ENCODE measurements at places on chromosomes 12 and 14.

- DNase-seq = no peak
These were observed 1.7 kb downstream of the DYNLL1 start for GRCh38 chr12:120497524-120498150.

DNA sequence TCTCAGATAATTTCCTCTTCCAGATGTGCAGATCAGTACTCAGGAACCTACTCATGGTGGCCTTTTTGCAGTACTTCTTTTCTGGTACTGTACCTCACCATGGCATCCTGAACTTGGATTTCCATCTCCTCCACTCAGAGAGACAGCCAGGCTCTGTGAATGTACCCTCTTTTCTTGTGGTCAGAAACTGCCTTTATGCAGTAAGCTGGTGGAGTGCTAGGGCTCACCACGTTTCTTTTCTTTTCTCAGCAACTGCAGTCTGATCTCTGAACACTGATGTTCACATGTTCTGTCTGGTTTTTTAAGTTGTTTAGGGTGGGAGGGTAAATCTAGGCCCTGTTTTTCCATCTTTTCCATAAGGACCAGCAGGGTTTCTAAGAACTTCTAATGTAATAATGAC, 99.8 kb upstream of the NRXN3 start:
- no peak for DNase-seq

- DNase-seq = no peak
These were observed 1089.5 kb downstream of the BCL11B start for GRCh38 chr14:98182393-98183055.

DNA sequence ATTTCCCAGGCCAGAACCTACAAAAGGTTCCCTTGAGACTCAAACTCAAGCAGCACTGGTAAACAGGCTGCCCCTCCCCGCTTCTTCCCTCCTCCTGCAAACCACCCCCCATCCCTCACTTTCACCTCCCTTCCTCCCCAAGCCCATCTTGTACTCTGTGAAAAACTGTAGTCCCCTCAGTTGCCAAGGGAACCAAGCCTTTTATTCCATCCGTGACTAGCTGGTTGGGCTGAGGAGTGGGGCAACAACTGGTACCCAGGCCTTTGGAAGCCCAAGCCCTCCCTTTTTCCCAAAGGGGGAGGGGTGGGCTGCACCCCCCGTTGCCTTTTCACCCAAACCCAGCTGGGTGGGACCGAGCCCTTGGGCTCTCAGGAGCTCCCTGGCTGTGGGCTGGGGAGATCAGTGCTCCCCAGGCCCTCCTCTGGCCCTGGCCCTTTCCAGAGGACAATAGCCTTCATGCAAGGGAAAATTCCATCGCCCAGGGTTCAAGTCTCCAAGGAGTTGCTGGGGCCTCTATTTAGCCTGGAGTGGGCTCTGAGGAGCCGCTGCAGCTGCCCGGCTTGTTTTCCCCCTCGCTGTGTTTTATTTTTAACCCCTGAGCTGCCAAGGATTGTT, 61.9 kb downstream of the ZFP36L1 start:
- no peak for DNase-seq

DNA sequence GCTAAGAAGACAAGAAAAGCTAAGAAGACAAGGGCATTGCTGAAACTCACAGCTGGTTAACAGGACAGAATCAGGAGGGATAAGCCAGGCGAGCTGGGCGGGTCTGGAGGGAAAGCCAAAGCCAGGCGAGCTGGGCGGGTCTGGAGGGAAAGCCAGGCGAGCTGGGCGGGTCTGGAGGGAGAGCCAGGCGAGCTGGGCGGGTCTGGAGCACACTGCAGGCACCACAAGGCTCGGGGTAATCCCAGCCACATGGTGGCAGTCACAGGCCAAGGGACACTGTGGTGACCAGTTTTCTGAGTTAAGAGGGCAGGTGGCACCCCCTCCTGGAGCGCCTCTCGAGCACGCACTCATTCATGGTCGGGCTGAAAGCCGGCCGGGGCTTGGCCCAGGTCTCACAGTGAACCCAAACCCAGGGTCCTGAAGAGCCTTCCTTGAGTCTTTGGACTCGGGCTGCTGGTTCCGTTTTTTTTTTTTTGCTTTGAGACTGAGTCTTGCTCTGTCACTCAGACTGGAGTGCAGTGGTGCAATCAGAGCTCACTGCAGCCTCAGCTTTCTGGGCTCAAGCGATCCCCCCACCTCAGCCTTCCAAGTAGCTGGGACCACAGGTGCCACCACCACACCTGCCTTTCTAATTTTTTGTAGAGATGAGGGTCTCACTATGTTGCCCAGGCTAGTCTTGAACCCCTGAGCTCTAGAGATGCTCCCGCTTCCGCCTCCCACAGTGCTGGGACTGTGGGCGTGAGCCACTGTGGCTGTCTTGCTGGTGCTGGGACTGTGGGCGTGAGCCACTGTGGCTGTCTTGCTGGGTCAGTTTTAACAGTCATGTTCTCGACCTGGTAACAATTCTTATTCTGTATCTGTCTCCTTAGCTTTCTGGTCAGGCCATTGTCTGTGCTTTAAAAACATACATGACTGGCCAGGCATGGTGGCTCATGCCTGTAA, 40.2 kb downstream of the HSP90AA1 start:
- peak; percentile 42 for DNase-seq

DNA sequence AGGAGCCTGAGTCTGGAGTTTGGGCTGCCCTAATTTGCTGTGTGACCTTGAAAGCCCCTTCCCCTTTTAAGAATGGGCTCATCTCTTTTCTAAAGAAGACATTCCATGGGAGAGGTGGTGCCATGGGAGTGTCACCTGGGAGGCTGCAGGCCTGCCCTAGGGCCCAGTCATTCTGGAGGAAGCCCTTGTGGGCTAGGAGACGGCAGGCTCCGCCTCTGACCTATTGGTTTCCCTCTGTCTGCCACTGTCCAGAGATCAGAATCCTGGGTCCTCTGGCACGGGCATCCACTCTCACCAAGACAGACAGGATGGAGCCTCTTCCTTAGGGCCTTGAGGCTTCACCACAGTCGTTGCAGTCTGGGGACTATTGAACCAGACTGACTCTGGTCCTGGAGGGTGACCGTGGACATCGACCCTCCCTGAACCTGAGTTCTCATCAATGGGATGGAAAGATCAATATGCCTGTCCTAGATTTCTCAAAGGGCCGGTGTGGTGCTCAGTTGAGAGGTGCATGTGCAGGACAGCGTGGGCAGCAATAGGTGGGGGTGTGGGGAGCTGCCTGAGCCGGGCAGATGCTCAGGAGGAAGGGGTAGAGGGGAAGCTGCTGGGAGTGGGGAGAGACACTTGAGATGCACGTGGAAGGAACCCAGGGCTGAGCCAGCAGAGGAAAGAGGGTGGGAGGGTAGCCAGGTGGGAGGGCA, 12.2 kb upstream of the CLMN start:
- no peak for DNase-seq

DNA sequence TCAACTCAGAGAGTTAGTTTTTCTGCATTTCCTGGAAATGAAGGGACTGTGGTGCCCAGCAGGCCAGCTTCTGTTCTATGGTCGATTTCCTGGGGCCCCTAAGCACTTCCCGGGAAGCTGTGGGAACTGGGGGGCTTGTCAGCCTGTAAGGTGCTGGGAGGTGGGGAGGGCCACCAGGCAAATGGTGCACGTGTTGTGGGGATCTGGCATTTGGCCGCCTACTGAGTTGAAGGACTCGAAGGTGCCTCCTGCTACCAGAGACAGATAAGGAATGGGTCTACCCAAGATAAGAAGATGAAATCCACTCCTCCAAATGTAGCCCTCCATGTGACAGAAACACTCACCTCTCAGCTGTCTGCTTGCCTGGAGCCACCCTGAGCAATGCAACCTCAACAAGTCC, 341.7 kb downstream of the DPF3 start:
- no peak for DNase-seq

DNA sequence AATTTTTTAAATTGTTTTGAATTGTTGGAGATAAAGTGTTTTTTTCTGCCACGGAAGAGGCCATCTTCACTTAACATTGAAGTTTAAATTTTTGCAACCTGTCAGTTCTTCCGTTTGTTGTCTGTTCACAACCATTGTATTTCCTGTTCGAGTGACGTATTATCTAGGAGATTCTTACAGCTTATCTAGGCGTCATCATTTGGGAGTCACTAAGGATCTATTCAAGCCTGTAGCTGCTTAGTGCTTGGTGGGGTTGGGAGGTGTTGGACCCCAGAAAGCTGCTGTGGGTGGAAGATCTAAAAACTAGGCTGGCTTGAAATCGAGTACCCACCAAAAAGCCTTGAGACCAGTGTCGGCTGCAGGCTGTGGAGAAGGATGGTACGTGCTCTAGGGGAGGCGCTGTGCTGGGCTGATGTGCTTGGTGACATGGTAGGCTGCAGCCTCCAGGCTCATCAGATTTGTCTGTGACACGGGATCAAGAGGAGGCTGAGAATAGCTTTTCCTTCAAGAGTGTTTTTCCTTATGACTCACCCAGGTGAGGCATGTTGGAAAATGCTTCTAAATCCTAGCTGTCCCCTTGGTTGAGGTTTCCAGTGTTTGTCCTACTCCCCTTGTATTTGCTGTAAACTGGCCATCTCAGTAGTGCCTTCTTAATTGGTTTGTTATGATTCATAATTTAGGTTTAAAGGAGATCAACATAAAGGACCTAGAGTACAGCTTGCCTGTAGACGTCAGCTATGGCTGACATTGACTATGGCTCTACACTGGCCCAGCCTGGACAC, 57.8 kb downstream of the ATG14 start:
- DNase-seq = no peak

DNA sequence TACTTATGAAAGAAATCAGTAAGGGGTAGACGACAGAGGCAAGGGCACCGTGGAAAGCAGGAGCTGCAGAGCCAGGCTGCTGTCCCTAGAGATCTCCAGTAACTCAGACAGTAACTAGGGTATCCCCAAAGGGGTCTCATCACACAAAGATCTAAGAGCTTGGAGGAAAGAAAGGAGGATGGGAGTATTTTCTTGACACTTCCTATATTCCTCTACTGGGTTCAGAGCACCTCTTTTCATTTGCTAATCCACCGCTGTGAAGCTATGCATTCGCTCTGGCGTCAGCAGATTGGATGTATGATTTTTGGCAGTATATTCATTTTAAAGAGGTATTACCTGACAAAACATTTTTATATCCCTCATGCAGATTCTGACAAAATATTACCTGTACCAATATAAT, 12.6 kb downstream of the USP44 start:
- DNase-seq = no peak

DNA sequence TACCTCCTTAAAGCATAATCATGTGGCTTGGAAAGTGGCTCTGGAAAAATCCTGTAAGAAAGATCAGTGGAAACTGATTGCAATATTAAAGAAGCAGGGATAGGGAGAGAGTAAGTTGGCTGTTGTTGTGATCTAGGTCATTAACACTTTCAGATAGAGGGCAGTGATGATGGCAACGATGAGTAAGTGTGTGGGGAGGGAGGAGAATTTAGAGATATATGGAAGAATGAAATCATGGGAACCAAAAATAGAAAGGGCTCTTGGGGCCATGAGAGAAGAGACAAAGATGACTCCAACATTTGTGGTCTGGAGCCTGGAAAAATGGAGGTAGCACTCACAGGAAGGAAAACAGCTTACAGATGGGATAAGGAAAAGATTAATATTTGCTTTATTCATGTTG, 23.3 kb downstream of the SNRPF start:
- peak; percentile 29 for DNase-seq

GRCh38 chr12:49706351-49707127, 666 bp downstream of the FMNL3 start:
- DNase-seq = peak; percentile 37

DNA sequence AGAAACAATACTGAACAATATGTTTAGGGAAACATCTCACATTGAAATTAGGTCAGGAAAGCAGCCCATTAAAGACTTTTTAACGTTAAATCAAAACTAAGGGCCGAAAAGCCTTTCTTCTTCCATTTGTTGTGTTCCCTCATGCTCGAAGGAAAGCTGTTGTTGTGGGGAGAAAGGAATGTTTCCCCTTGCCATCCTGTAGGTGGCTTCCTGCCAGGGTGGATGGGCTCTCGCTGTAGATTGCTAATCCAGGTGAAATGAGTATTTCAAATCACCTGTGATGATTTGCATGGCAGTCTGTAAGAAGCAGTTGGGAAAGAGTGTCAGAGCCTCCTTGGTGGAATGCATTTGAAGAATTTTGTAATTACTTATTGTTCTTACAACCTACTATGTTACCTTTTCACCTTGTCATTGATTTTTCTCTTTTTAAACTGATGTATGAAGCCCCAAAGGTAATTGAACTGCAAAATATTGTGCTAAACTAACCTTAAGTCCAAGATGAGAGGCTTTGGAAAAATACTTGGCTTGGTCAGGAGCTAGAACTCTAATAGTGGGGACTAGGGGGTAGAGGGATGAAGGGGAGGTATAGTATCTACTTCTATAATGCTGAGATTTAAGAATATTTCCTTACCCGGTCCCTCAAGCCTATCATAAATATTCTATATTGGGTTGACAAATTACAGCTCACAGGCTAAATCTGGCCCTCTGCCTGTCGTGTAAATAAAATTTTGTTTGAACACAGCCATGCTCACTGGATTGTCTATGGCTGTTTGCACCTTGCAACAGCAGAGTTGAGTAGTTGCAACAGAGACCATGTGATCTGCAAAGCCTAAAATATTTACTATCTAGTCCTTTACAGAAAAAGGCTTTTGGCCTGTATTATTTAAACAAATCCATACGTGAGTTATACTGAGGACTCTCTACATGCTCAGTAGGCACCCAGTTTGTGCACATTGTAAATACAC, 7.7 kb upstream of the DCP1B start:
- no peak for DNase-seq

DNA sequence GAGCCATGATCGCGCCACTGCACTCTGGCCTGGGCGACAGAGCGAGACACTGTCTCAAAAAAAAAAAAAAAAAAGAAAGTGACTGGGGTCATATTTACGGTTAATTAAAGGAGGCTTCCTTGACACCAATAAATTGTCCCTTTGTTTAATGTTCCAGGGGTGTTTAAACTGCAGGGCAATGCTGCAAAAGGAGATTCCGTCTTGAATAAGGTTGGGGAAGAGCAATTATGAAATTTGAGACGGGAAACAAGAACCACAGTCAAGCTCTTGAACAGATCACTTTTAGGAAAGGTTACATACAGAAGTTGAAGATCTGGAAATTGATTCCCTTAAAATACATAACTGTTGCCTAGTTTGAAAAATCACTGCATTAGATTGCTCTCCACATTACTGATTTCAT, 292.9 kb downstream of the DAD1 start:
- DNase-seq = no peak

DNA sequence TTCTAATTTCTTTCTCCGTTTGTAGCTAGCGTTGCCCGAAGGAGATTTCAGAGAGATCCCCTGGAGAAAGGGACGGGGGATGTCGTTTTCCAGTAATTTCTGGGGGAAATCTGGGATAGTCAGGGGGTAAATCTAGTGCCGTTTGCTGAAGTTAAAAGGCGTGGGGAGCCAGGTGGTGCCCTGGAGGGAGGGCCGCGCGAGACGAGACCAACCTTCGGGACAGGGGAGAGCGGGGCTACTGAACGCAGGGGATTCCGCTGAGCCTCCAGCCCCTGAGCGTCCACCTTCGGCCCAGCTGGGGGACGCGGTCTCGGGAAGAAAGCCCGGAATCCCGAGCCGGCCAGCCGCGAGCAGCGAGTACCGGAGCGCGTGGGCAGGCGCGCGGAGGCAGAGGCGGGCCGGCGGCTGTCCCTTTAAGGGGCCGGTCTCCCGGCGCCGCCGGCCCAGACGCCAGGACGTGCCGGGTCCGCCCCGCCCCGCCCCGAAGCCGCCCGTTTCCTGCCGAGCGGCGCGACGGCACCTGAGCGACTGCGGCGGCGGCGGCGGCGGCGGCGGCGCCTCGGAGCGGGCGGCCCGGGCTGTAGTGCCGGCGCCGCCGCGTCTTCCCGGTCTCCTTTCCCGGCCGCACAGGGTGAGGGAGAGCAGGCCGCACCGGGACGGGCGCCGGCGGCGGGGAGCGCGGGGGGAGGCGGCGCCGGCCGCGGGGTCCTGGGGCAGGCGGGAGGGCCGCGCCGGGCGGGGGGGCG, at the start of gene KTN1:
Gene KTN1 (plus strand): TSS at position 484 of the 746 bp plus-strand sequence. CDS start 31,842 bp downstream, outside the sequence.
- peak; percentile 74 for DNase-seq
